ENCODE measurements at places on chromosomes 1 and 21. TPM values are rescaled to one million over a fixed set of nuclear protein-coding genes. Genes with fewer than 3 reads are reported as not detected.

The CYP4A22 gene
- total RNA-seq = not detected

The NIBAN1 gene
- 52.6 TPM for total RNA-seq

The BCAN gene
- total RNA-seq = not detected

The NBPF20 gene
- total RNA-seq = 2.0 TPM

The LIPI gene
- not detected for total RNA-seq

The FAM72C gene
- 0.28 TPM for total RNA-seq

The LYSMD1 gene
- total RNA-seq = 6.5 TPM

The PPFIA4 gene
- 35.9 TPM for total RNA-seq

The TDRD5 gene
- total RNA-seq = not detected

The SEMA6C gene
- total RNA-seq = 0.43 TPM

The PLPP3 gene
- total RNA-seq = 280 TPM

The FCRL3 gene
- not detected for total RNA-seq

The FCAMR gene
- total RNA-seq = not detected

The RIMKLA gene
- total RNA-seq = under 0.01 TPM

The SLC66A1 gene
- 20.2 TPM for total RNA-seq

The HYI gene
- total RNA-seq = 26.6 TPM

The ADCY10 gene
- under 0.01 TPM for total RNA-seq

The ADAMTS5 gene
- 24.4 TPM for total RNA-seq

The SAMD11 gene
- total RNA-seq = 36.6 TPM

The CHODL gene
- not detected for total RNA-seq

The LRRC38 gene
- 0.28 TPM for total RNA-seq

The GBP2 gene
- 67.4 TPM for total RNA-seq

The TMPRSS3 gene
- total RNA-seq = not detected

The C4BPA gene
- total RNA-seq = under 0.01 TPM

The FCN3 gene
- not detected for total RNA-seq

The HES4 gene
- total RNA-seq = 0.85 TPM

The SMCP gene
- not detected for total RNA-seq

The S100A7 gene
- not detected for total RNA-seq

The GBP4 gene
- total RNA-seq = 2.6 TPM

The TBX15 gene
- total RNA-seq = 0.18 TPM

The OPTC gene
- total RNA-seq = not detected

The HSD3B2 gene
- total RNA-seq = not detected

The IQCC gene
- total RNA-seq = 1.0 TPM

The LCE1F gene
- total RNA-seq = not detected

The RHD gene
- not detected for total RNA-seq

The ALPL gene
- 1.5 TPM for total RNA-seq

The CA6 gene
- total RNA-seq = not detected

The SLC44A3 gene
- 1.4 TPM for total RNA-seq

The KIRREL1 gene
- 131 TPM for total RNA-seq

The GUCA2A gene
- total RNA-seq = not detected

The SPRR2B gene
- total RNA-seq = not detected

The NEGR1 gene
- 22.2 TPM for total RNA-seq

The TEDDM1 gene
- not detected for total RNA-seq

The ACTL8 gene
- 0.09 TPM for total RNA-seq

The FAM3B gene
- total RNA-seq = not detected

The FCGR3B gene
- total RNA-seq = not detected

The PTPRU gene
- total RNA-seq = 37.9 TPM

The AIM2 gene
- not detected for total RNA-seq

The RNU1-4 gene
- 4,050 TPM for total RNA-seq

The FCGR3A gene
- not detected for total RNA-seq

The TMOD4 gene
- not detected for total RNA-seq

The SCNM1 gene
- total RNA-seq = 33.4 TPM

The KRTAP6-3 gene
- total RNA-seq = not detected

The LRRC53 gene
- total RNA-seq = not detected

The CHIA gene
- not detected for total RNA-seq

The RHCE gene
- 2.4 TPM for total RNA-seq

The CGN gene
- under 0.01 TPM for total RNA-seq

The IFNLR1 gene
- total RNA-seq = not detected

The CD247 gene
- 0.09 TPM for total RNA-seq

Measured in smooth muscle cell of bladder (primary cell).